Stimulated activated CD4-positive, alpha-beta T cell treated with anti-CD3 and anti-CD28 coated beads, Interleukin-12 subunit alpha, Interleukin-12 subunit beta, amount 100 ng/mL, for 4 hours (primary cell): ENCODE measurements at places on chromosomes 6 and 20.

- DNase-seq = no peak
Measured at GRCh38 chr20:60851826-60852704, 400.0 kb upstream of the CDH4 start.

DNA sequence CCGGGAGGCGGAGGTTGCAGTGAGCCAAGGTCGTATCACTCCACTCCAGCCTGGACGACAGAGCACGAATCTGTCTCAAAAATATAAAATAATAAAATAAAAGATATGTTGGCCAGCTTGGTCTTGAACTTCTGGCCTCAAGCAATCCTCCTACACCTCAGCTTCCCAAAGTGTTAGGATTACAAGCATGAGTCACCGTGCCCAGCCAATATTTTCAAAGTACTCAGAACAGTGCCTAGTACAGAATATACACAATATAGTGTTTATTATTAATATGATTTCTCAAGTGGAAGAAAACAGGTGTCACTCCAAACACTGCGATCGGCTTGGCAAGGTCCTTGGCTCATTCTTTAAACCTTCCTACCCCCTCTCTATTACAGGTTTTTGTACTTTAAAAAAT is 3.1 kb downstream of the FAM210B start:
- DNase-seq = no peak

GRCh38 chr20:59451641-59452040 is 151.2 kb downstream of the EDN3 start:
- no peak for DNase-seq

DNA sequence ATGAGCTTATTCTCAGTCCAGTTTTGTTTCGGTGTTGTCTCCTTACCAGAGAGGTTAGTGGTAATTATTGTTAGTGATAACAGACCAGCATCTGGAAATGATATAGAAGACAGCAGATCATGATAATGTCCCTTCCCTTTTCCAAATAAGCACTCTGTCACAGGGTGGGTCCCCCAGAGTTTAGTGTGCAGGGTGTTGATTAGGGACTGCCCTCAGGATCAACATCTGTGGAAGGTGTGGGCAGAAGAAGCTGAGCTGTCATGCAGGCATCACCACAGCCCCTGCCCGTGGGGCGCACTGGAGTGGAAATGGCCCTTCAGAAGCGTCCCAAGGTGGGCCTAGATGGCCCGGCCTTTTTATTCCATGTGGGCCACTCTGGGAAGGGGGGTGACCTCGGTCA is 67.6 kb upstream of the DTNBP1 start:
- DNase-seq = no peak

DNA sequence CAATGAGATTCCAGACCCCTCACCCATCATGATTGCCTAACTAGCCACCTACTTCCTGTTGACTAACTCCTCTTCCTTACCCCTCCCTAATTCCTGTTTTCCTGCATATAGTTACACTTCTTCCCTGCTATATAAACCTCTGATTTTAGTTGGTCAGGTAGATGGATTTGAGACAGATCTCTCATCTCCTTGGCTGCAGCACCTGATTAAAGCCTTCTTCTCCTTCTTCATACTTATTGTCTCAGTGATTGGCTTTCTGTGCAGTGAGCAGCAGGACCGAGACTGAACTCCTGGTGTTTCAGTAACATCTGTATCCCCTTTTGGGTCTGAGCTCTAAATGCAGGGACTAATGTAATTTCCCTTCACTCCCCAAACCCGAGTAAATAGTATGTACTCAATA is 51.7 kb upstream of the ATXN1 start:
- DNase-seq = no peak

GRCh38 chr6:53728570-53729194 is 63.1 kb upstream of the KLHL31 start:
- DNase-seq = peak; percentile 45

GRCh38 chr20:5195655-5196054 is 68.8 kb downstream of the CDS2 start:
- no peak for DNase-seq

DNA sequence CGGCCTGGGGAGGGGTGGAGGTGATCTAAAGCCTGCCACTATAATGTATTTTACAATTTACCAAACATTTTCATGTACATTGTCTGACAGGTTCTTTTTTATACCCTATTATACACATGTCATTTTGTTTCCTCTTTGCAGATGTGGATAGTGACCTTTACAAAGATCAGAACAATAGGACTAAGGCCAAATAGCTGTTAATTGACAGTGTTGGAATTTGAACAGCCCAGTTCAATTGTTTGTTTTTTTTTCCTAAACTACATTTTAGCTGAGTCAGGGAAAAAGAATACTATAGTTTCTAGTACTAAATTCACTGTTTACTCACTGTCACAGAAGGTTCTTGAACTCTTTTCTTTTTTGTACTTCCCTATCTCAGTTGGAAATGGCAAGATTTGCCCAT is 40.2 kb downstream of the PGM3 start:
- DNase-seq = no peak

GRCh38 chr6:82183642-82184282 is 63.8 kb downstream of the IBTK start:
- no peak for DNase-seq

GRCh38 chr6:101402622-101403031 is 9.1 kb downstream of the GRIK2 start:
- no peak for DNase-seq

- DNase-seq = no peak
Measured at GRCh38 chr20:5364136-5364821, 47.5 kb upstream of the PROKR2 start.

GRCh38 chr6:116556065-116556464 is 2.5 kb downstream of the CALHM4 start:
- no peak for DNase-seq

- DNase-seq = no peak
Measured at GRCh38 chr6:164579035-164579434, 730.4 kb downstream of the C6orf118 start.

DNA sequence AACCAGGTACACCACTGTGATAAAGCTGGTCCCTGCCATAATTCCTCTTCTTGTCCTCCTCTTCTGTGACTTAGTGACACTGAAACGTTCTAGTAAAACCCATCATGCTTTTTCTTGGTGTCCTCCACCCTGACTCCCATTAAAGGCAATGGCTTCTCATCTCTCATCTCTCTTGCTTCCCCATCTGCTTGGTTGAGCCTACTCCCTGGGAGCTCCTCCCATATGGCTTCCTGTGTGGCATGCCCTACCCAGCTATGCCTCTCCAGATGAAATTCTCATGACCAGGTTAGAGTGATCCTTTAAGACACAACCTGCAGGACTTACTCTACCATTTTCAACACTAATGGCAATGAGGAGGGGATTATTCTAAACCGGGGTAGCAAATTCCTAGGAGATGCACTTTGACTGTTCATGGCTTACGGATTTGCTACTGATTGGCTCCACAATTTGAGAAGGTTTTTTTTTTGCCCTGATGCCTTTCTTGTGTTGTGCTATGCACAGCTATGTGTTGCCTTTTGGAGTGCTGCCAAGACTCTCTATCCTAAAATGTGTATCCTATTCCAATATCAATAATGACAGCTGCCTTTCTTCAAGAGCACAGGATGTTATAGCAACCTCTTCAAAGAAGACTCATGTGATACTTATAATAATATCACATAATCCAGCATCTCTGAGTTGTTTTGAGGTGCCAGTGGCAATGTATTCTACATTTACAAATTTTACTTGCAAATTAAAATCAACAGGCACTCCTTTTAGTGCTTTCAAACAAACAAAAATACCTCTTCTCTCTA is 6.1 kb downstream of the SIRPG start:
- DNase-seq = no peak

GRCh38 chr20:59850018-59850641 is 83.3 kb downstream of the SYCP2 start:
- DNase-seq = no peak

DNA sequence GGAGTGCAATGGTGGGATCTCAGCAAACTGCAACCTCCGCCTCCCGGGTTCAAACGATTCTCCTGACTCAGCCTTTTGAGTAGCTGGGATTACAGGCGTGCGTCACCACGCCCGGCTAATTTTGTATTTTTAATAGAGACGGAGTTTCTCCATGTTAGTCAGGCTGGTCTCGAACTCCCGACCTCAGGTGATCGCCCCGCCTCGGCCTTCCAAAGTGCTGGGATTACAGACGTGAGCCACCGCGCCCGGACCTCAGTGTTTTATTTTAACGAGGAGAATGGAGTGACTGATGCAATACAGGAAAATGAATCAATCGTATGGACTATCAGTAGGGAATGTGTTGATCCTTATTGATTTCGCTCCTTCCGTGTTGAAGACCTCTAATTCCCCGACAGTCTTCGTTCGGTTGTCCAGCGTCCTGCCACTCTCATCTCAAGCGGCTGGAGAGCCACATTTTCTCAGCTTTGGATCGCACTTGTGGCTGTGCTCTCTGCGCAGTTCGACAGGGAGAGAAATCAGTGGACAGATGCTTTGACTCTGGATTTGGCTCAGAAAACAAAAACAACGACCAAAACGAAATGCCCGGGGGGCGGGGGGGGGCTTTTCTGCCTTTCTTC is 166.2 kb downstream of the TRIM27 start:
- no peak for DNase-seq

DNA sequence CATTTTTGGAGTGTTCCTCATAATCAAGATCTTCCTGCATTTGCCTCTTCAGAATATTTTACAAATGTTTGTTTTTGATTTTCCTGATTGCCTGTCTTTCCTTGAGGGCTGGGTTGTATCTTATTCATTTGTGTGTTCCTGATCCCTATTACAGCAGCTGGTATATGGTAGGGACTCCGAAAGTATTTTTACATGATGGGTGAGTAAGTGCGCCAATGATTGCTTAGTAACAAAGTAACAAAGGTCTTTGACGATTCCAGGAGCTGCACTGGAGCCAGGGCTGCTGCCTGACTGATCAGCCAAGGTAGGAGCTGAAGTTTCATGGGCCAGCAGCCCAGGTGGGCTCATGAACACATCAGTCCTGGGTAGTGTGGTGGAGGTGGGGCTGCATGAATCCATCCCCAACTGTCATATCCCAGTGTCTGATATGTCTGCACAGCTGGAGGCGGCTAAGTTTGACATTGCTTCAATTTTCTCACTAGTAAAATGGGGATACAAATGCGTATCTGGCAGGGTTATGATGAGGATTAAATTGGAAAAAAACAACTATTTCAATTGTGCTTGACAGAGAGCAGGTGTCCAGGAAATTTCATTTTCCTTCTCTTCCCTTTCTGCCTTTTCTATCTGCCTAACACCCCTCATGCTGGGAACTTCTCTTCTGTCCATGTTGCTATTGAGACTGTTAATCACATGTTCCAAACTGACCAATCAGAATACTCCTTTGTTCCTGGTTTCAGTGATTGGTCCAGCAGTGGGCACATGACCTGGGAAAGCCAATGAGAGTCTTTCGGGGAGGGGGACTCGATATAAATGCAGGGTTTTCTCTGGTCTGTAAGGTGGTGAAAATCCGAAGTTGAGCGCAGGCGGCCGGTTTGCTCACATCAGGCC is 90.7 kb downstream of the CDH26 start:
- DNase-seq = no peak

GRCh38 chr20:17904027-17904426 is 64.6 kb downstream of the SNX5 start:
- DNase-seq = no peak

DNA sequence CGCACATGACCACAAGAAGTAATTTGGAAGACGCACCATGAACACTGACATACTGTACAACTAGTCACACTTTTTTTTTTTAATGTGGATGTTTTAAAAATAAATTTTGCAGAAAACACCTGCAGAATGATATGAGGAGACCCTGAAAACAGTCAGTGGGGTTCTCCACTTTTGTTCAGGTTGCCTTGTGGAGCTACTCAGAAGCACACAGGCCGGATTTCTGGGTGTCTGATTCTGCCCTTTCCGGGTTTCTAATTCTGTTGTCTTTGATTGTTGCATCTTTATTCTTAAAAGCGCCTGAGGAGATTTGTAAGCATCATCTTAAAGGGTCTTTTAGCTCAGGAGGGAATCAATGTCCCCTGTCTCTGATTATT is 74.5 kb downstream of the SSR1 start:
- DNase-seq = no peak

- no peak for DNase-seq
Measured at GRCh38 chr20:62887152-62887859, 25.7 kb upstream of the TCFL5 start.

DNA sequence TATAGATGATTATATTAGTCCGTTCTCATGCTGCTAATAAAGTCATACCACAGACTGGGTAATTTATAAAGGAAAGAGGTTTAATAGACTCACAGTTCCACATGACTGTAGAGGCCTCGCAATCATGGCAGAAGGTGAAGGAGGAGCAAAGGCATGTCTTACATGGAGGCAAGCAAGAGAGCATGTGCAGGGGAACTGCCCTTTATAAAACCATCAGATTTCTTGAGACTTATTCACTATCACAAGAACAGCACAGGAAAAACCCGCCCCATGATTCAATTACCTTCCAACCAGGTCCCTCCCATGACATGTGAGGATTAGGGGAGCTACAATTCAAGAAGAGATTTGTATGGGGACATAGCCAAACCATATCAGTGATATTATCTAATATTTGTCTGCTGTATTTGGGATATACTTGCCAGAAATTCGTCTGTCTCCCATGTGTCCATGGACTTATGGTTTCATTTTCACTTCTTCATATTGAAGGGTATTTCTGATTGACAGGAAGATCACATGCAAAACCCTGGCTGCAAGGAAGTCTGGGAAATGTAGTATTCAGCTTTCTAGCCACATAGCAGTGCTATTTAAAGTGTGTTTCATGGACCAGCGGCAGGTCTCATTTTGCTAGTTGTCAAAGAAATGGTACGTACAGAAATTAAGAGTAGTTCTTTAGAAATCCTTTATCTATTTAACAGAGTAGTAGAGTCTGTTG is 50.5 kb upstream of the PAK5 start:
- DNase-seq = no peak

DNA sequence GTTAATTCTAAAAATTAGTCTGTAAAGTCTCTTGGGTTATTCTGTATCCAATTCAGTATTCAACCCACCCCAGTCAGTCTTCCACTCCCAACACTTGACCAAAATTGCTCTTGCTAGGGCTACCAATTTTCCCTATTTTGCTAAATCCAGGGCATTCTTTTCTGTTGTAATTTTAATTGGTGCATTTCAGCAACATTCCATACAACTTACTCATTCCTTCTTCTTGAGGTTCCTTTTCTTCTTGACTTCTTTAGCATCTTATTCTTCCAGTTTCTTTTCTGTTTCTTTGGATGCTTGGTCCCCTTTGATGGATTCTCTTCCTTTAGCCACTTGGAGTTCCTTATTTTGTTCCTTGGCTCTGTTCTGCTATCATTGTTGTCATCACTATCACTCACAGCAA is 11.2 kb upstream of the GRM1 start:
- no peak for DNase-seq

- DNase-seq = no peak
Measured at GRCh38 chr20:61100489-61100888, 151.6 kb upstream of the CDH4 start.

DNA sequence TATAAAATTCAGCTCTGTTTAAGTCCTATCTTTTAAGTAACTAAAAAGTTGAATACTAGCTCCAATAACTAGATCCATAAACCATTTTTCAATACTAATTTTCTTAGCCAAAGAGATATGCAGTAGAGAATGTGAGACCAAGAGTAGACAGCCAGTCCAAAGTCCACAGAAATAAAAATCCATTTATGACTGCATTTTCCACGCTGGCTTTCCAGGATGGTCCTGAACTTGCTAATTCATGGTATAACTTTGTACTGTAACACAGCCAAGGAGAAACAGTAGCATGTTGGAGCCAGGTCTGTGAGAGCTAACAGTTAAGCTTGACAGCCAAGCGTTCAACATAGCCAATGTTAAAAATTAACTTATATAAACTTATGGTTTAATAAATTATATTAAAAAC is 156.2 kb downstream of the GMPR start:
- no peak for DNase-seq
